ENCODE measurements at places on chromosomes 3 and 15. TPM values are rescaled to one million over a fixed set of nuclear protein-coding genes. Genes with fewer than 3 reads are reported as not detected.
A peak's percentile ranks its signal among the peaks of the same experiment; 100 is the strongest.

- DNase-seq, result no peak
These were observed 407.4 kb downstream of the RSL24D1 start for GRCh38 chr15:54789376-54789775.

- DNase-seq, result no peak
These were observed 9.2 kb downstream of the CRTAP start for GRCh38 chr3:33122991-33123390.

The THSD4 gene
- 71.2 TPM for total RNA-seq

The MESP1 gene
- total RNA-seq, result not detected

DNA sequence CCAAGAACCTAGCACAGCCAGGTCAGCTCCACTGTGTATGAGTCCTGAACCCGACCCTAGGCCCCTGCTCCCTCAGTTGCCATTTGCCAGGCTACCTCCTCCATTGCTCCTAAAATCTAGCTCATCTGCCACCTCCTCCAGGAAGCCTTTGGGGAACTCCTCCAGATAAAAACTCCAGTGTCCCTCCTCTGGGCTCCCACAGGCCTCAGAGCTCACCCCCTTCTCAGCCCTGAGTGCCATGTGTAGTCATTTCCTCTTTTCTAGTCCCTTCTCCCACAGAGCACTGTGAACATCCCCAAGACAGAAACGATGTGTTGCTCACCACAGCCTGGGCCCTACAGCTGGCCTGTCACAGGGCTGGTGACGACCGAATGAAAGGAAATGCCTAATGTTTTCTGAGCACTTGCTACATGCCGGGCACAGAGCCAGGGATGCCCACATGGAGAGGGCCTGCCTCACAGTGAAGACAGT lies 61.0 kb downstream of the IQSEC1 start:
- DNase-seq, result no peak

- DNase-seq, result no peak
These were observed 12.4 kb downstream of the NTRK3 start for GRCh38 chr15:88243895-88244787.

DNA sequence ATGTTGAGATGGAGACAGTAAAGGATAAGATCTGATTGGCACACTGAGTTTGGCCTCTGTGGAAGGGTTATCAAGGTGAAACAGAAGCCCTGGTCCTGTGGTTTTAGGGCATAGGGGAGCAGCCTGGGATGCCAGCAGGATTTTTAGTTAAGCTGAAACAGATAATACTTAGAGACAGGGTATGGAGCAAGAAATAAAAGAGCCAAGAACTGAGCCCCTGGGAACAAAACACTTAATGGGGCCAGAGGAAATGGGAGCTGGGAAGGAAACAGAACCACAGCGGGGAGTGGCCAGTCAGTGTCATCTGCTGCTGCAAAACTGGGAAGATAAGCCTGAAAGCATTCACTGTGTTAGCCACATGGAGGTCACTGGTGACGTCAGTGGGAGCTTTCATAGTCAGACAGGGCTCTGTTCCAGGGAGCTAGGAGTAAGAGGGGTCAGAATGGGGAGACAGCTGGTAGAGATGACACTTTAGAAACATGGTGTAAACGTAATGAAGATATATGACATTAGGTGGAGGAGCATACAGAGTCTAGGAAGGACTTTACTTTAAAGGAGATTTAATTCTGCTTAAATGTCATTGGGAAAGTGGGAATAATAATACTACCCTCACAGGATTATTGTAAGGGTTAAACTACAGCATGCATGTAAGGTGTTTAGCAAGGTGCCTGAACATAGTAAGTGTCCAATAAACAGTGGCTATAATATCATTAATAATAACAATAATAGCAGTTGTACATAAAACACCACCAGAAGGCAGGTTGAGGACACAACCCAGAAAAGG lies 172.7 kb upstream of the CTNNB1 start:
- DNase-seq, result peak; percentile 11

The CDHR4 gene
- not detected for total RNA-seq

The PFKFB4 gene
- total RNA-seq, result 8.5 TPM

GRCh38 chr3:42871592-42872196 lies 4.0 kb downstream of the CYP8B1 start:
- no peak for DNase-seq

The MRAS gene
- total RNA-seq, result 62.3 TPM

The PRICKLE2 gene
- 42.3 TPM for total RNA-seq

GRCh38 chr15:51775967-51776816 lies 24.8 kb downstream of the TMOD2 start:
- no peak for DNase-seq

GRCh38 chr3:32780735-32781210 lies 37.0 kb upstream of the TRIM71 start:
- no peak for DNase-seq

GRCh38 chr15:76973362-76973743 lies 21.6 kb upstream of the PSTPIP1 start:
- no peak for DNase-seq

- DNase-seq, result no peak
These were observed 42.7 kb upstream of the B3GNT5 start for GRCh38 chr3:183210341-183210740.

The THBS1 gene
- total RNA-seq, result 868 TPM

GRCh38 chr3:188292827-188293226 lies 138.9 kb downstream of the LPP start:
- DNase-seq, result no peak

The GPR156 gene
- 0.35 TPM for total RNA-seq

DNA sequence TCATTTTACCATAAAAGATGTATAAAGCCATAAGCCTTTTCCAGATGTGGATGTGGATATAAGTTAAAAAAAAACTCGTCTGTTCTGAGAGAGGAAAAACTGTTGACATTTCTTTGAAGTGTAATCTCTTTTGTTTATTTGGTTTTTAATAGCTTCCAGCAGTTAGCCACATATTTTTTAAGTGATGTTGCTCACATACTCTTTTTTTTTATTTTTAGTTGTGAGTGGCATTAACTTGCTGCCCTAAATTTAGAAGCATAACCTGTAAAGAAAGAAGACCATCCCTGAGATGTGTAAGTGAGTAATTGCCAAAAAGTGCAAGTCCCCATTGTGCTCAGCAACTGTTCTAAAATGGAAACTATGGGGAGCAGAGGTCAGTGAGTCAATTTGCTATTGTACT lies 415.9 kb upstream of the MDFIC2 start:
- no peak for DNase-seq

GRCh38 chr3:134445095-134445494 lies 40.7 kb downstream of the ANAPC13 start:
- no peak for DNase-seq

The MYEF2 gene
- 63.5 TPM for total RNA-seq

The RPUSD3 gene
- 41.3 TPM for total RNA-seq

The ILDR1 gene
- total RNA-seq, result not detected

The OXSR1 gene
- 31.0 TPM for total RNA-seq

The SCAMP5 gene
- total RNA-seq, result 1.5 TPM

DNA sequence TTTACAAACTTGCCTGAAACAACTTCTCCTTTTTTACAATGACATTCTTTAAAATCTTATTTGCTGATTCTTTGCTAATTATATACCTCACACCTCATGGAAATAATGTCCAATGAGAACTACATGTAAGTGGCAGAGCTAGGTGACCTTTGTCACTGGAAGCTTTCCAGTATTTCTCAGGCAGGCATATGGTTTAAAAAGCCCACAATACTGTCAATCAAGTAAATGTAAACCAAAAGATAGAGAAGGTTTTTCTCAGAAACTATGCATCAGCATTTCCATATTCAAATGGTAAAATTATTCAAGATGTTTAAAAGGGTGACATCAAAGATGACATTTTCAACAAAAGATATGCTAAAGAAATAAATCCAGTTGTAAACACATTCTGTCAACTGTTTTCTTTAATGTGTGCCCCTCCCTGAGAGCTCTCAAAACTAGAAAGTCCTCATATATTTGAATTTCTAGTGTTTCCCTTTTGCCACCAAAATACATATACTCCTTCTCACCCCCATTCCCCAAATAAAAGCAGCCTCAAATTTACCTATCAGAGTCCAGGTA lies 10.1 kb upstream of the STRIT1 start:
- DNase-seq, result no peak

DNA sequence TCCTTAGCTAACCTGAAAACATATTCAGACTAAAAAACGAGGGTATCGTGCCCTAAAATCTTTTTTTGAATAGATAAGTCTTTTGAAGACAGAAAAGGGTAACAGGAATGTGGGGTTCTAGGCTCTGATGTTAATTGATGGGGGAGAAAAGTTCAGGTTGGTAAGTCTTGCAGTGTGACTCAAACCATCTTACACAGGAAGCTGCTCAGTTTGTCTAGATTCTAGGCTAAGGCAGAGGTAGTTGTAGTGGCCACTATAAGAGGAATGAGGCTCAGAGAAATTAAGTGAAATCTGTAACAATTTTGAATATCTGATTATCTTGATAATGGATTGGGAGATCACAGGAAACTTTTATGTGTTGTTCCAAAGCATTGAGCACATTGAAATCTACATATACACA lies 267.9 kb downstream of the PDCD6IP start:
- DNase-seq, result no peak

The SMAD3 gene
- total RNA-seq, result 78.5 TPM

The SCAANT1 gene
- not detected for total RNA-seq

DNA sequence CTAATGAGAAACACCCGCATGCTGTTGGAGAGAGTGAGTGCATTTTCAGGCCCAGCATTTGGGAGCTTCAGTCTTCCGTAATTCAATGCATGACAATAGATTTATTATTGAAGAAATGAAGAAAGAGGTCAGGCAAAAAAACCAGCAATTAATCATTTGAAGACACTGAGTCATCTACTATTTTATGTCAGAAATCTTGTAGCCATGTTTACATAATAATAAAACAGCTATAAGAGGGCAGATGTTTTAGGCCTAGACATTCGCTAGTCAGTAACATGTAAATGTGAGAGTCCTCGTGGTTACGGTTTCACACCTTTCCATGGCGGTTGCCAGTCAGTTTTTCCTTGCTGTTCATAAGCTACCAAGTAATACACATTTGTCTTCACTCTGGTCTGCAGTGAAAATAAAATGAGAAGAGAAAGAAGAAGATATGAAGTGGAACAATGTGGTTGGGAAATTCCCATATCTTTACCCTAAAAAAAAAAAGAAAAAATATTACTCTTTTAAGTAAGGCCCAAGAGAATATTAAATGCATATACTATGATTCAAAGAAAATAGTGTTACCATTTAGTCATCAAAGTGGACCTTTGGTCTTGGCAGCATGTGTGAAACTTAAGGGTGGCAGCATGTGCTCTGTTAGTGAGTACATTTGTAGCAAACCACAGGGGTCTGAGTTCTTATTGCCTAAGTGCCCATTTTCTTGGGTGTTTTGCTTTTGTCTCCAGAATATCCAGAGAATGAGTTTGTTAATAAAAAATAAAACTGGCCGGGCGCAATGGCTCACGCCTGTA lies 140.5 kb upstream of the TBL1XR1 start:
- DNase-seq, result no peak

GRCh38 chr15:50880651-50881114 lies 27.8 kb upstream of the AP4E1 start:
- DNase-seq, result no peak

DNA sequence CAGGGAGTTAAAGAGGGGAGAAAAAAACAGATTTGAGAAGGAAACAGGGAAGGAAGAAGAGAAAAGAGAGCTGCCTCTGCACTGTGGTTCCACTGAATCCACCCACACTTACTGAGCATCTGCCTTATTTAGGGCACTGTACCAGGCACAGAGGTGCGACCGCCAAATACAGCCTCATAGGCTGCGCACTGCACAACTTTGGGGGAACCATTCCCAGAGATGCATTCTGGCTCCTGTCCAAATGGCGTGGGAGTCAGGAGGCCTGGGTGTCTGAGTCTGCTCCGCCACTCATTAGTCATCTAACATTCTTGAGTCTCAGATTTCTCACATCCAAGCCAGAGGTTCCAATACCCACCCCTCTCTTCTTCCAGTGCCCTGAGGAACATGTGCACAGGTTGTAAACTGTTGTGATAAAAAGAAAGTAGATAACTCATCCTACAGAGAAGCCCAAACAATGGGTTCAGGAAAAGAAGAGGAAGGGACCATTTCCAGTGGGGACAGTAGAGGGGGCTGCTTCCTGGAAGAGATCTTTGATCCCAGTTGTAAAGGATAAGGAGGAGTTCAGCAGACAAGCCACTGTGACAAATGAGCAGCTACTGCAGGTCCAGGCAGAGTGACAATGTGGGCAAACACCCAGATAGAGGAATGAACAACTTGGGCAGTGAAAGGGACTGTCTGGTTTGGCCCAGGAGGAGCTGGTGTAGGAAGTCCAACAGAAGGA lies 254.6 kb downstream of the UACA start:
- DNase-seq, result no peak

DNA sequence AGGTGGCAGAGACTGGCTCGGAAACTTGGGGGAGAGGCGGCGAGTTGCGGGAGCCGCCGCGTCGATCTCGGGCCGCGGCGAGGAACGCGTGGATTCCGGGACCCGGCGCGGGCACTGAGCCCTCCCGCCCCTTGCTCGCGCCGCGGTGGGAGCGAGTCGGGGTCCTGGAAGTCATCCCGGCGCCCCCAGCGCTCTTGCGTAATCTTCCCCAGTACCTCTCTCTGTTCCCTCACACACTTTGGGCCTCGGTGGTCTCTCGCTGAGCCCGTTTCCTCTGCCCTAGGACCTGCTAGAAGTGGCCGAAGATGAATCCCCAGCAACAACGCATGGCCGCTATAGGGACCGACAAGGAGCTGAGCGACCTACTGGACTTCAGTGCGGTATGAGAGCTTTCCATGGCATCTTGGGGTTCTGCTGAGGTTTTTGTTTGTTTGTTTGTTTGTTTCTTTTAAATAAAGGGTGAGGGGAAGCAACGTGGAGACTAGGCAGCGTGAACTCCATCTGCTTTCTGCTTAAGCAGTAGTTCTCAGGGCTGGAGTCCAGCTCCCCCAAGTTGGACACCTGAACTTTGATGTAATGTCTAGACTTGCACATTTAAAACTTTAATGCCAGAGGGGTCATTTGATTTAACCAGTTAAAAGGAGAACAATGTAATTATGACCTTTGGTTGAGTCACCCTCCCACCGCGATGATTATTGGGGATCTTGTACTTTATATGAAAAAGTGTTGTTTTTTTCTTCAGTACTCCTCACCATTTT lies 1.3 kb downstream of the TCF12 start:
- no peak for DNase-seq

DNA sequence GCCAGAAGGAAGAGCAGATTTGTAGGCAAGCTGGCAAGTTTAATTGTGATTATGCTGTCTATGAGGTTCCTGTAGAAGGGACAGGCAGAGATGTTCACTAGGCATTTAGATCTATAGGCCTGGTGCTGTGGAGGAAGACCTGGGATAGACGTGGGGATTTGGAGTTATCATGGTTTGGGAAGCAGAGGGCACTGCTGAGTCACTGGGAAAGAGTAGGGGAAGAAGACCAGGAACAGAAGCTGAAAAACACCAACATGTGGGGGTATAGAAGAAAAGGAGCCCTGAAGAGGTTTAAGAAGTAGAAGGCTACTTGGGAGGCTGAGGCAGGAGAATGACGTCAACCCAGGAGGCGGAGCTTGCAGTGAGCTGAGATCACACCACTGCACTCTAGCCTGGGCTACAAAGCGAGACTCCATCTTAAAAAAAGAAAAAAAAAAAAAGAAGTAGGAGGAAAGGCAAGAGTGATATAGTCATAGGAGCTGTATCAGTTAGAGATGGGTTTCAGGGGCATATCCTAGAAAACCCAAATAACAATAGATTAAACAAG lies 19.3 kb downstream of the GRK7 start:
- DNase-seq, result no peak

GRCh38 chr15:70762469-70763119 lies 764 bp downstream of the UACA start:
- DNase-seq, result no peak

GRCh38 chr3:15649341-15649740 lies 47.8 kb downstream of the BTD start:
- DNase-seq, result no peak

GRCh38 chr3:139928708-139929505 lies 6.1 kb upstream of the CLSTN2 start:
- DNase-seq, result no peak

The TMEM43 gene
- 161 TPM for total RNA-seq

The PRR20G gene
- not detected for total RNA-seq
